ENCODE measurements at places on chromosomes 13 and 19.

- DNase-seq = no peak
These were observed 8.4 kb upstream of the TEX101 start for GRCh38 chr19:43406297-43406696.

DNA sequence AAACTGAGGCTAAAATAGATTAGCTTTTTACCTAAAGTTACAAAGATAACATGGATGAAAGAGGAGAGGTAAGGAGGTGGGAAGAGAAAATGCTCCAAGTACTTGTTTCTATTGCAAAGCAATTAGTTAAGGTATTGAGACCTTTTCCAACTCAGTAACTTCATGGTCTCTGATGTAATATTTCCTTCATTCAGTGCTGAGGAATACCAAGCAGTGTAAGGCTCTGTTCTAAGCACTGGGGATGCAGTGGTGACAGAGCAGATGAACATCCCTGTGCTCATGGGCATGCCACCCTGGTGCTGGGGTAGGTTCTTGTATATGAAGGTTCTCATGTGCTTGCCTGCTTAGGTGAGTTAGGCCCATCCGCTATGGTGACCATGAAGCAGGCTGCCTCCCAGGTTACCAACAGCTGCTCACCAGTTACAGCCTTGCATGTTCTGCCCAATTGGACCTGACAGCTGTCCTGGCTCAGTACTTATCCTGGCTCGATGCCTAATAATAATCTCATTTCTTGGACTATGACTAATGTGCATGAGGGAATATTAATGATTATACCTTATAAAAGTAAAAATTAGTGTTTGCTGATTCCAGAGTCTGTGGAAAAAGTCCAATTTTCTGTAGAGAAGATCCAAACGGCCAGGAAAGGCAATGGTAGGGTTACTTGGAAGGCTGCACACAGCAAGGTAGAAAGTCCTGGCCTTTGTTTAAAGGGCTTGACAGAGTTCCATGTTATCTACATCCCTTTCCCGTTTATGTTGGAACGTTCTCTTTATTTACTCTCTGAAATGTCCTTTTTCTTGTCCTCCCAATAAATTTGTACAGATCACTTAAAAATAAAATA is 48.3 kb downstream of the LATS2 start:
- DNase-seq = no peak

GRCh38 chr13:68214691-68215415 is 984.7 kb upstream of the PCDH9 start:
- DNase-seq = no peak

GRCh38 chr19:51695088-51695487 is 2.0 kb downstream of the SPACA6 start:
- no peak for DNase-seq

GRCh38 chr19:46656541-46656940 is 4.4 kb downstream of the DACT3 start:
- DNase-seq = no peak

GRCh38 chr13:21924958-21925357 is 254.1 kb downstream of the FGF9 start:
- DNase-seq = no peak

- no peak for DNase-seq
These were observed 43.1 kb downstream of the NFIC start for GRCh38 chr19:3409346-3410064.

DNA sequence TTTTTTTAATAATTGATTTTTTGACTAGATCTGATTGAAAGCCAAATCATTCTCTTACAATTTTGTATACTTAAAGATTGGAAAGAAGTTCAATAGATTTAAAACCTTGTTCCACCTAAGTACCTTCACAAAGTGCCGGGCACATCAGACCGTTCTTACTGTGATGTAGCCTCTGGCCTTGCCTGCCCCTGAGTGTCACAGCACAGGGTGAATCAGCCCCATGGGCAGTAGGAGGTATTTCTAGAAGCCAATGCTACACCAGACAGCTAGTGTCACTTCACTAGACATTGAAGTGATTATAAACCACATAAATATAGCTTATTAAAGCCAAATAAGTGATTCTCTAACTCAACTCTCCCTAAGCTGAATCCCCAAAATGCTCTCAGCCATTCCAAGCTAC is 131.3 kb downstream of the LACC1 start:
- no peak for DNase-seq

- DNase-seq = no peak
These were observed 834.1 kb upstream of the SLITRK6 start for GRCh38 chr13:86633346-86633745.

- no peak for DNase-seq
These were observed 3.7 kb upstream of the CNN1 start for GRCh38 chr19:11534948-11535347.

- no peak for DNase-seq
These were observed 79.8 kb upstream of the SLITRK6 start for GRCh38 chr13:85879014-85879413.

DNA sequence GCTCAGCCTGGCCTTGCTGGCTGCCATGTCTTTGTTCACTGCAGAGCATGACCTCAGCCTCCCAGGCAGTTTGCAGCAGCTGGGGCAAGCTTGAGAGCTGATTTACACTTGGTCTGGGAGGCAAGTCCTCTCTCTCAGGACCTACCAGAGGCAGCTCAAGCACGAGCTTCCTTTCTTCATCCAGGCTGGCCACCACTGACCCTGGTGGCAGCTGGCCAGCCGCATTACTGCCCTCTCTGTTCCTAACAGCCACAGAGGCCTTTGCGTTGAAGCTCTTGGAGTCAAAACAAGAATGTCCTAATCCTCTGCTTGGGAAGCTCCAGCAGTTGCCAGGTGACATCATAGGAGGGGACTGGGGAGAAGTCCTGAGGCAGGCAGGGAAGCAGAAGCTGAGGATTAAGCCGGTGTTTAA is 85.7 kb downstream of the NUFIP1 start:
- peak; percentile 26 for DNase-seq

DNA sequence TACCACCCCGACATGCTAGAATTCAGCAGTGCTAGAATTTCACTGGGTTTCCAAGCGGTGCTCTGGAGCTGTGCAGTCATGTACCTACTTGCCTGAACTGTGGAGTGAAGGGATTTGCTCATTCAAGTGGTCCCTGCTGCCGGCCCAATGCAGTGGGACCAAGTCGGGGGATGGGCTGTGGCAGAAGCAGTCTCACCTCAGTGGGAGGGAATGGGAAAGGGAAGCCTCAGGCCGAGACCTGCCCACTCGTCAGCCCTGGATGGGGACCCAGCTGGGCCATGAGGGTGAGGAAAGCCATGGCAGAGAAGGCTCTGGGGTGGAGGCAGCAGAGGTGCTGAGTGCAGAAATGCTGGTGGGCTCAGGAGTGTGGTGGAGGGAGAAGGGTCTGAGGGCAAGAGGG is 14.9 kb downstream of the KLHL26 start:
- no peak for DNase-seq

- DNase-seq = peak; percentile 42
These were observed 931.0 kb upstream of the MIR17HG start for GRCh38 chr13:90416519-90416918.

DNA sequence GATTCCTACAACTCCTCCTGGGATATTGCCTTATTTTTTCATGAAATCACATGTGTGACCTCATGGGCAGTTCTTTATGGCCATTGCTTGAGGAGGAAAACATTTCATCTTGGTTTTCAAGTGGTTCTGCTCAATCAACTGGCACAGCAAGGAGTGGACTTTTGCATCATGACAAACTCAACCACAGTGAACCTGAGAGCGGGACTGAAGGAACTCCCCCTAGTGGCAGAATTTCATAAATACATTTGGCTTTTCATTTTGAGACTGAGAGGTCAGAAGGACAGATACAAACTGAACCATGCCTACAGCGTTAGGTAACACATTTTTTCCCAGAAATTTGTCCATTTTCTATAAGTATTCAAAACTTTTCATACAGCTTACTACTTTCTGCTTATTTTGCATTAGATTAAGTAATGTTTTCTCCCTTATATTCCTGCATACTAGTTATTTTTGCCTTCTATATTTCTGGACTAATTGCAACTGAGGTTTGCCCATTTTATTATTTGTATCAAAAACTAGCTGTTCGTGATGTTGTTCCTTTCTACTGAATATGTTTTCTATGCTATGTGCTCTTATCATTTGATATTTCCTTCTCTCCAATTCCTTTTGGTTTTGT is 13.4 kb upstream of the SIGLEC12 start:
- no peak for DNase-seq

- DNase-seq = peak; percentile 3
These were observed 942.4 kb upstream of the PCDH20 start for GRCh38 chr13:62357887-62358645.

- DNase-seq = no peak
These were observed 7.6 kb downstream of the KLHL26 start for GRCh38 chr19:18644196-18645034.
